ENCODE measurements at places on chromosomes 6 and 20. TPM values are rescaled to one million over a fixed set of nuclear protein-coding genes. Genes with fewer than 3 reads are reported as not detected.

NKX2-4 gene
- total RNA-seq, result not detected

PAX1 gene
- total RNA-seq, result 0.43 TPM

PTCRA gene
- total RNA-seq, result not detected

STX11 gene
- total RNA-seq, result 0.38 TPM

SPATA25 gene
- total RNA-seq, result 4.2 TPM

TPX2 gene
- total RNA-seq, result 45.0 TPM

- no peak for DNase-seq
- no peaks in the 10 kb centered on the region for H3K4me1 ChIP-seq
- H3K27ac ChIP-seq, result no peak overlapping the region
- H3K4me3 ChIP-seq, result no peak overlapping the region
Observed at GRCh38 chr20:34744847-34745246, 40.7 kb downstream of the TP53INP2 start.

DNA sequence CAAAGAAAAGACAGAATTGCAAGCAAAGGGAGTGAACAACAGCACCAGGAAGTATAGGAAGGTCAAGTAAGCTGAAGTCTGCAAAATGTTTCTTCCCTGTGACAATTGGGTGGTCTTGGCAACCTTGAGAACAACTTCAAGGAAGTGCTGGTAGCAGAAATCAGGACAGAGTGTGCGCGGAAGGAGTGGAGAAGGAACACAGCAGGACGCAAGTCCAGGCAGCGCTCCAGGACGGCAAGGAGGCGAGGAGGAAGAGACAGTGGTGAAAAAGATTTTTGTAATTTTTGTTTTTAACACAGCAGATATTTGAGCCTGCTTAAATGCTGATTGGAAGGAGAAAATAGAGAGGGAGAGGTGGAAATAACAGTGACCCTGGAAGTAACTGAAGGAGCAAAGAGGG is 141.7 kb downstream of the F13A1 start:
- H3K36me3 ChIP-seq, result no peaks in the 10 kb centered on the region
- peaks cover 16% of the 10 kb centered on the region for H3K27me3 ChIP-seq
- no peaks in the 10 kb centered on the region for H3K4me1 ChIP-seq
- H3K27ac ChIP-seq, result no peak overlapping the region

Data from type B pancreatic cell (in vitro differentiated cells).